ENCODE measurements at places on chromosomes 11 and 22. TPM values are rescaled to one million over a fixed set of nuclear protein-coding genes. Genes with fewer than 3 reads are reported as not detected.

UCP3 gene
- 1.3 TPM for total RNA-seq

DGCR6 gene
- 2.1 TPM for total RNA-seq

TRIM49C gene
- not detected for total RNA-seq

MAJIN gene
- total RNA-seq, result not detected

POTEH gene
- not detected for total RNA-seq

OR10D3 gene
- total RNA-seq, result not detected

SLC37A2 gene
- total RNA-seq, result 0.16 TPM

GGT5 gene
- 4.6 TPM for total RNA-seq

SCUBE1 gene
- 0.26 TPM for total RNA-seq

PELI3 gene
- total RNA-seq, result 5.6 TPM

NPAS4 gene
- not detected for total RNA-seq

ACTN3 gene
- not detected for total RNA-seq

DDX17 gene
- 81.7 TPM for total RNA-seq

APLNR gene
- not detected for total RNA-seq

POU2AF1 gene
- not detected for total RNA-seq

LRRC74B gene
- not detected for total RNA-seq

OR52I1 gene
- total RNA-seq, result not detected

POLDIP3 gene
- 38.9 TPM for total RNA-seq

FDXACB1 gene
- total RNA-seq, result 1.5 TPM

CDC45 gene
- 24.1 TPM for total RNA-seq

MRGPRX4 gene
- not detected for total RNA-seq

ARHGEF12 gene
- 11.8 TPM for total RNA-seq

TECTA gene
- 0.05 TPM for total RNA-seq

GAL3ST1 gene
- 11.1 TPM for total RNA-seq

MAPK8IP1 gene
- total RNA-seq, result 5.3 TPM

IFITM10 gene
- total RNA-seq, result 1.0 TPM

OR5D13 gene
- not detected for total RNA-seq

NUMA1 gene
- 59.1 TPM for total RNA-seq

ARHGAP20 gene
- not detected for total RNA-seq

KLHDC7B gene
- total RNA-seq, result not detected

NELL1 gene
- not detected for total RNA-seq

SIAE gene
- total RNA-seq, result 15.5 TPM

MYOD1 gene
- not detected for total RNA-seq

LIF gene
- total RNA-seq, result 20.1 TPM

YAP1 gene
- 53.4 TPM for total RNA-seq

THY1 gene
- 18.8 TPM for total RNA-seq

OR51E1 gene
- not detected for total RNA-seq

SMTNL1 gene
- not detected for total RNA-seq

PKNOX2 gene
- not detected for total RNA-seq

FHIP1B gene
- total RNA-seq, result 17.7 TPM

C1QTNF5 gene
- not detected for total RNA-seq

HEPHL1 gene
- total RNA-seq, result not detected

VSIG10L2 gene
- total RNA-seq, result not detected

FLRT1 gene
- 0.10 TPM for total RNA-seq

SCGB1C1 gene
- not detected for total RNA-seq

NEFH gene
- 0.16 TPM for total RNA-seq

LYVE1 gene
- total RNA-seq, result 0.20 TPM

SOX6 gene
- not detected for total RNA-seq

UBQLNL gene
- total RNA-seq, result not detected

NTM gene
- total RNA-seq, result not detected

CHRNA10 gene
- total RNA-seq, result 1.5 TPM

TRPC6 gene
- 0.96 TPM for total RNA-seq

MMP27 gene
- not detected for total RNA-seq

HEPN1 gene
- total RNA-seq, result not detected
